ENCODE measurements at places on chromosomes 12 and 14. TPM values are rescaled to one million over a fixed set of nuclear protein-coding genes. Genes with fewer than 3 reads are reported as not detected.

- DNase-seq: peak; percentile 14
These were observed 1.4 kb downstream of the APAF1 start for GRCh38 chr12:98646294-98647090.

DNA sequence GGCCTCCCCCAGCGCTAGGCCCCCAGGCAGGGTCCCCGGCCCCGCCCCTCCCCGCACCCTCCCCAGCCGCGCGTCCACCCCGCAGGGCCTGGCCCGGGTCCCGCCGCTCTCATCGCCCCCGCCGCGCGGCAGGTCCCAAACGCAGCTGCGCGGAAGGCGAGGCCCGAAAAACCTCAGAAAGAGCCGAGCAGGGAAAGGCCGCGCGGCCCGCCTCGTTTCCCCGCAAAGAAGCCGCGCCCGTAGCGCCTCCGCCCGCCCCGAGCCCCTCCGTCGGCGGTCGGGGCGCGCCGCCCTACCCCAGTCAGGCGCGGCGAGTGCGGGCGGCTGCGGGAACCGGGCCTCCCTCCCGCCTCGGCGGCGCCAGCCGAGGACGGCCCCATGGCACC, 324 bp downstream of the POLE start:
- no peak for DNase-seq

DNA sequence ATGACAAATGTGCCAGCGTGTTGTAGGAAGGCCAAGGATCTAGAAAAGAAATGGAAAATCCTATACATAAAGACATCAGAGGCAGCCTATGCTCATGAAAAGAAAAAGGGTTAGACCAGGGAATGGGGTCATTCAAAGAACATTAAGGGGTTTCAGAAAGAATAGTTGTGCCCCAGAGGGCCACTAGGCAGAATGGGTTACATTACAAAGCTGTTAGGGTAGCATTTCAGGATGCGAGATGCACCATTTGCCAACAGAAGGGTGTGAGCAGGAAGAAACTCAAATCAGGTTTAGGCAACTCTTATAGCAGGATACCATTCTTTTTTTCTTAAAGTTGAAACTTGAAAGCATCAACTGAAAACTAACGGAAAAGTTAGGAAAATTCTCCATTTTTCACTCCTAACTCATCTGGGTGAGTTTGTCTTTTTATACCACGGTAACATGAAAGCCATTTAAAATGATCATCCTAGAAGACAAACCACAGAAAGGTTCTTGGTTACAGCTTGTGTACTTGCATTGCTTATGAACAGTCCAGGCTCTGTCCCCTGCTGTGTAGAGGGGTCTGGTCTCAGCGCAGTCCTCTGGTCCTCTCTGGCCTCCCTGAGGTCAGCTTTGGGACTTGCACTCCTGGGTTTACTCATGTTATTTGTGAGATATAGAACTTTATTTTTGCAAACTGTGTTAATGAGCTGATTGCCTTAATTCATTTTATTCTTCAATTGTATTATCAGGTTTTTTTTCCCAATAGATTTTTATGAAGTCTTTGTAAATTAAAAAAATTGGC, 209.1 kb downstream of the DACT1 start:
- DNase-seq: no peak

DNA sequence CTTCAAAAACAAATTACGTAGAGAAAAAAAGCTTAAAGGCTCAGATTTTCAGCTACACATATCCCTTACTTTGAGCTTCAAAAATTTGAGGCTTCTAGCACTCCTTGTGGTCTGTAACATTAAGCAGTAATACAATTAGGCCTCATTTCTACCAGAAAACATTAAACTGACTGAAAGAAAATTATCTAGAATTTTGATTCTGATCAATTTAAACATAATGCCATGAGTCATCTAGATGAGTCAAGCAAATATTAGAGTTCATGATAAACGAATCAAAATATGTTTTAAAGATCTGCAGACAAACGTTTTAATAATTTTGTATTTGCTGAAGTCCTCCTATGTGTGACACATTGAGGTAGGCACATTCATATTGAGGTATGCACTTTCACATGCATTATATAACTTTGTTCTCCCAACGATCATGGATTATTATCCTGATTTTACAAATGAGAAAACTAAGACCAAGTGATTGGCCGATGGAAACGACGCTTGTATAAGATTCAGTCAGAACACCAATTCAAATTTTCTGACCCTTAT, 4.3 kb downstream of the OSBPL8 start:
- DNase-seq: no peak

The WIF1 gene
- total RNA-seq: not detected

GRCh38 chr12:52740584-52740983, 36.6 kb downstream of the KRT76 start:
- no peak for DNase-seq

The WASHC3 gene
- total RNA-seq: 38.8 TPM

The LGMN gene
- 4.6 TPM for total RNA-seq

The KRT79 gene
- under 0.01 TPM for total RNA-seq

- no peak for DNase-seq
These were observed 2.8 kb downstream of the FGD6 start for GRCh38 chr12:95214466-95214865.

The NTF3 gene
- under 0.01 TPM for total RNA-seq

DNA sequence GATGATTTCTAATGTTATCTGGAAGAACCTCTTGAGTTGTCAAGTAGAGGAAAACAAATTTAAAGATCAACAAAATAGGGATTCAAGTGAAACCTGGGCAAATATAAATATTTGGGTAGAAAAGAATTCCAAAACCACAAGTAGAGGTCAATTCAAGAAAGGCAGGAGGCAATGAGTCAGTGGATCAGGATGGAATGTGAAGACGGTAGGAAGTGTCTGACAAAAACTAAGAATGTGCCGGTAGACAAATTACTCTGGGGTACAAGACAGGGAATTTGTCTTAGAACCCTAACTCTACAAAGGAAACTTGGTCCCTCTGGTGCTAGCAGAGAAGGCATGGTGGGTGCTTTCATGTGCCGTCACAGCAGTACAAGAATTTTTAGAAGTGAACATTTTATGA, 13.6 kb downstream of the ABCD2 start:
- DNase-seq: no peak

- no peak for DNase-seq
These were observed 67.4 kb downstream of the CLIP1 start for GRCh38 chr12:122354958-122355641.

DNA sequence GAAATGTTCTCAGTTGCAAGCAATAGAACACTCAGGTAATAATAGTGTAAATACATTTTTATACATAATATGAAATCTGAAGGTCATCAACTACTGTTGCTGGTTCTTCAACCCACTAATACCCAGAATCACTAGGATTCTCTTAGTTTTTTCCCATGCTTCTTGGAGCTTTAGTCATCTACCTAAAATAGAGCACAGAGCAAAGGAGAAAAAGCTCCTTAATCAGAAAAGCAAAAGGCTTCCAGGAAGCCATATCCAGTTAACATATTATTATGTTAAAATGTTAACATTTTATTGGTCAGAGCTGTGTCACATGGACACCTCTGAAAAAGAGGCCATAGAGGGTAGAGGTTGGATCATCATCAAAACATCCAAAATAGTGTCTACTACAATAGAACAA, 57.0 kb downstream of the CCER1 start:
- no peak for DNase-seq

The HCAR3 gene
- total RNA-seq: under 0.01 TPM

The KRT71 gene
- total RNA-seq: not detected

DNA sequence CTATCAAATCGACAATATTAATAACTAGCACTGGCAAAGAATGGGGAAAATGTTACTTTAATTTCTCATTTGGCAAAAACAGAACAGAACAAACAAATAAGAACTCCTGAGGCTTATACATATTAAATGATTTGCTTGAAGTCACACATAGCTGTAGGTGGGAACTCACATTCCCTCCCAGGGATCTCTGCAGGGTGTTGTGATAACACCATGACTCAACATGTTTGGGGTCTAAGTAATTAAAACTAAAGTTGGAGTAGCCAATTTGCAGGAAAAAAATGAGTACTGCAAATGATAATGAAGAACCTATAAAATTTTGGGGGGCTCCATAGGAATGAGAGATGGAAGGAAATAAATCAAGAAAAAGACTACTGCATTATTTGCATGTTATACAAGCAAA, 27.5 kb downstream of the UNC79 start:
- no peak for DNase-seq

The SMIM41 gene
- total RNA-seq: under 0.01 TPM

- DNase-seq: peak; percentile 50
These were observed at the start of gene SETD3 for GRCh38 chr14:99479906-99480869. Gene SETD3, minus strand, starts transcription at chr14:99480859. Its CDS starts 15,054 bp downstream, at chr14:99465805.

The MYF5 gene
- not detected for total RNA-seq

- DNase-seq: no peak
These were observed 10.2 kb upstream of the SLC10A1 start for GRCh38 chr14:69807192-69807591.

GRCh38 chr12:12210983-12211382, 55.9 kb downstream of the LRP6 start:
- DNase-seq: no peak

- no peak for DNase-seq
These were observed 100.7 kb downstream of the DUSP6 start for GRCh38 chr12:89251342-89252271.

DNA sequence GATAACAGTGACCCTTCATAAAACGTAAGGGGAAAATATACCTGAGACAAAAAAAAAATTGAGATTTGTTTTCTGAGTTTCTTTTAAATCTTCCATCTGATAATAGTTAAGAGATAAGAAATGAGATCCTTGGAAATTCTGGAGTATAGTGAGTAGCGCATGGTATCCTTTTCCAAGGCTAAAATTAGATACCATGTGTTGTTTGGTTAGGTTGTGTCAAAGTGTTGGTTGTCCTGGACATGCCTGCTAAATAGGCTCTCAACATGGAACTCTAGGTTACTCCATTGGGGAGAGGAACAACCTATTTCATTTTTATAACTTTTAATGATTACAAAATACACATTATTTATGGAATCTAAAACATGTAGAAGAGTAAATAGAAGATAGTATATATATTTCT, 14.8 kb downstream of the PYGL start:
- DNase-seq: no peak

GRCh38 chr12:81723361-81723760, 35.8 kb downstream of the PPFIA2 start:
- no peak for DNase-seq

The VAMP1 gene
- 11.8 TPM for total RNA-seq
